Urinary bladder (tissue), 4 donors: ENCODE measurements at places on chromosomes 5 and 9.
A peak's percentile ranks its signal among the peaks of the same experiment; 100 is the strongest.

GRCh38 chr5:1537603-1538154 is 13.9 kb upstream of the LPCAT1 start:
- no peak for DNase-seq

DNA sequence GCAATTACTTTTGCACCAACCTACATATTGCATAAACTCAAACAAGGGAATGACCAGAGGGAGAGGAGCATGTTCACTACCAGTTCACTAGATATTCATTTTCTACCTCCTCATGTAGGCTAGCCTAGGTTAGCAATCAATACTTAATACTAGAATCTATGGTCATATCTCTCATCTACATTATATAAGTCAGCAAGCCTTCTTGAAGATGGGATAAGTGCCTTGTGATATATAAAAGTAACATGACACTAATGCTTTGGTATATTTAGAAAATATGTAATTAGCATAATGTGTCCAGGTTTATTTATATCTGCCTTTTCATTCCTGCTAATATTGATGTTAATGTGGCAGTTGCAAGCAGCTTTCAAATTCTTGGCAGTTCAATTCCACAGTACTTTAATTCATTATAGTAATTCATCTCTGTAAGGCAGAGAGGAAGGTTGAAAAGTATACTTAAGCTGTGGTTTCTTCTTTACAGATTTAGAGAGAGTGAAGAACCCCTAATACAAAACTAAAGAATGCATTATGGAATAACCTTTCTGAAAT is 1613.2 kb upstream of the ACO1 start:
- no peak for DNase-seq

- no peak for DNase-seq
Observed at GRCh38 chr5:137115152-137115551, 384.0 kb downstream of the SPOCK1 start.

DNA sequence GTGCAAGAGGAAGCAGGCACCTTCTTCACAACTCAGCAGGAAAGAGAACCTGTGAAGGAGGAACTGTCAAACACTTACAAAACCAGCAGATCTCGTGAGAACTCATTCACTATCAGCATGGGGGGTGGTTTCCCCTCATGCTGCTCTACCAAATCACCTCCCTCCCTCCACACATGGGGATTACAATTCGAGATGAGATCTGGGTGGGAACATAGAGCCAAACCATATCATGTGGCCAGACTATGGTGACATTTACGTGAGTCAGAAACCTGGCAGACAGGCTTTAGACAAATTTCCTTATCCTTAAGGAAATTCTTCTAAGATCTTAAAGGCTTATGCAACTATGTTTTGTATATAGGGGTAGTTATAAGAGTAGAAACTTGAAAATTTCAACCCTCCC is 8.7 kb upstream of the AOPEP start:
- DNase-seq: no peak

DNA sequence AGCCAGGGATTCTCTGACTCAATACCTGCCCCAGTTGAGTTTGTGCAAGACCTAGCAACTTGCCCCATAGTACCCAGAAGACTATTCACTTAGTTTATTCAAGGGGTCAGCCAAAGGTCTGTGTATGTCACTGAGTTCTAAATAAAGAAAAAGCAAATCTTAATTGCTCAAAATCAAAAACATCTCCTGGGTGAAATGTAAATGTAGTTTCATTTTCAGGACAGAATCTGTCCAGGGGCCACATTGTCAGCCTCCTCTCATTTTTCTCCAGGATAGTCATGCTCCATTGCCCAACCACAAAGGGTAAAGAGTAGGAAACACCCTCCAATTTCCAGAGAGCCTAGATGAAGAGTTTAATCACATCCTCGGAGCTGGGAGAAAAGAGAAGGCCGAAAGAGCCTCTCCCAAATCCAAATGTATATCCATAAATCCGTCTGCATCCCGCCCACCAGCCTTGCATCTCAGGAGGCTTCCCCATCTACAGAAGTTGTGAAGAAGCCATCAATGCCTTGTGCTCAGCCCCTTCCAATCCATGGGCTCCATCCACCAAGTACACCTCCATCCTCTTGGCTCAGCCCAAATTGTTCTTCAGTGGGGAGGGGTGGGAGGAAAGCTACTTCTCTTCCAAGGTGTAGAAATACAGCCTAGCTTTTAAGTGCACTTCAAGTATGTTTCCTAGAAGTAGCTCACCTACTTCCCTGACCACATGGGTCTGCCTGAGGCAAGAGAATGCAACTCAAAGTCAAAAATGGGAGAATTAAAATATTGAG is 26.9 kb downstream of the ADAM19 start:
- no peak for DNase-seq

DNA sequence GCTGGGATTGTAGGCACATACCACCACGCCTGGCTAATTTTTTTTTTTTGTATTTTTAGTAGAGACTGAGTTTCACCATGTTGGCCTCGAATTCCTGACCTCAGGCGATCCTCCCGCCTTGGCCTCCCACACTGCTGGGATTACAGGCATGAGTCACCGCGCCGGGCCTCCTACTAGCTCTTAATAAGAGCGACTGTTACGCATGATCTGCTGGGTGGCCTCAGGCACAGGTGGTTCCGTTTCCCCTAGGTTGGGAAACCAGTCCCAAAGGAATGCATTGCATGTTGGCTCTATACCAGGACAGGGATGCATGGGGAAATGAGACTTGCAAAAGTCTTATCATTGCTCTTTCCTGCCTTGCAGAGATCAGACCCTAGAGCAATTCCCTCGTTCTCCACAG is 184.7 kb upstream of the PPP1R26 start:
- DNase-seq: no peak

GRCh38 chr9:16029796-16030363 is 477.0 kb downstream of the CCDC171 start:
- no peak for DNase-seq

- DNase-seq: no peak
Observed at GRCh38 chr9:91643481-91644077, 219.9 kb upstream of the NFIL3 start.

DNA sequence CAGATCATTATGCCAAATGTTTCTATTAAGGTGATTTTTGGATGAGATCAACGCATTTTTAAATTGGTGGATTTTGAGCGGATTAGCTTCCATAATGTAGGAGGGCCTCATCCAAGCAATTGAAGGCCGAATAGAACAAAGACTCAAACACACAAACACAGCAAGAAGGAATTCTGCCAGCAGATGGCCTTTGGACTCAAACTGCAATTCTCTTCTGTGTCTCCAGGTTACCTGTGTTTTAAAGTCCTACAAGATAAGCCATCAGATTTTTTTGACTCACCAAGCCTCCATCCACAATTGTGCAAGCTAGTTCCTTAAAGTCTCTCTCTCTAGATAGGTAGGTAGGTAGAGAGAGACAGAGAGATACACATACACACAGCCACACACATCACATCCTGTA is 25.5 kb downstream of the CDH6 start:
- no peak for DNase-seq

DNA sequence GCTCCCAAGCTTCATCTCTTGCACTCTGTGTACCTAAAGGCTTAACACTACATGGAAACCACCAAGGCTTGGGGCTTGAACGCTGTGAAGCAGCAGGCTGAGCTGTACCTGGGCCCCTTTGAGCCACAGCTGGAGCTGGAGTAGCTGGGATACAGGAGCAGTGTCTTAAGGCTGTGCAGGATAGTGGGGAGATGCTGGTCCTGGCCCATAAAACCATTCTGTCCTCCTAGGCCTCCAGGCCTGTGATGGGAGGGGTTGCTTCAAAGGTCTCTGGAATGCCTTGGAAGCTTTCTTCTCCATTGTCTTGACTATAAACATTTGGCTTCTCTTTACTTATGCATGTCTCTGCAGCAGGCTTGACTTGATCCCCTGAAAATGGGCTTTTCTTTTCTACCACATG is 42.3 kb upstream of the DAPK1 start:
- no peak for DNase-seq

GRCh38 chr5:13943676-13944075 is 812 bp downstream of the DNAH5 start:
- no peak for DNase-seq

DNA sequence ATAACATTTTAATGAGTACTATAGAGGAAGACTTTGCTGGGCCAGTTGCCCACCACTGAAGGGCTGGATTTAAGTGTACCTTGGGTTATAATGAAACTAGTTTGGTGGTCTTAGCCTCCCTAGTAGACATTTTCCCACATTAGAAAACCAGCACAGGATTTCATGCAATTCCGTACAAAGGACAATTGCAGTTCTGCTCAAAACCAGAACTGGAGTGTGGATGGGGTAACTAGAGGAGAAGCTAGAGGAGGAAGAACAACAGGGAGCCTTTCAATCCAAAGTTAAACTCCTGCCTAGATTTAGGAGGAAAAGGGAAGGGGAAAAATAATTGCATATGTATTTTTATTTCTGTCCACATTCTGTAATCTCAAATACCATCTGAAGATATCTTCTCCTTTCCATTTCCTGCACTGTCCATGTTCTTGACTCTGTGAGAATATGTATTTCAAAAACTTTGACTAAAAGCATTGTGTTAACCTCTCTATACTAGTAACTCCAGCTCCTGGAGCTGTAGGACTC is 97.5 kb upstream of the SSBP2 start:
- DNase-seq: no peak

- no peak for DNase-seq
Observed at GRCh38 chr9:124780060-124780756, 3.3 kb downstream of the OLFML2A start.

GRCh38 chr9:33719581-33720374 is 75.6 kb upstream of the PRSS3 start:
- no peak for DNase-seq

DNA sequence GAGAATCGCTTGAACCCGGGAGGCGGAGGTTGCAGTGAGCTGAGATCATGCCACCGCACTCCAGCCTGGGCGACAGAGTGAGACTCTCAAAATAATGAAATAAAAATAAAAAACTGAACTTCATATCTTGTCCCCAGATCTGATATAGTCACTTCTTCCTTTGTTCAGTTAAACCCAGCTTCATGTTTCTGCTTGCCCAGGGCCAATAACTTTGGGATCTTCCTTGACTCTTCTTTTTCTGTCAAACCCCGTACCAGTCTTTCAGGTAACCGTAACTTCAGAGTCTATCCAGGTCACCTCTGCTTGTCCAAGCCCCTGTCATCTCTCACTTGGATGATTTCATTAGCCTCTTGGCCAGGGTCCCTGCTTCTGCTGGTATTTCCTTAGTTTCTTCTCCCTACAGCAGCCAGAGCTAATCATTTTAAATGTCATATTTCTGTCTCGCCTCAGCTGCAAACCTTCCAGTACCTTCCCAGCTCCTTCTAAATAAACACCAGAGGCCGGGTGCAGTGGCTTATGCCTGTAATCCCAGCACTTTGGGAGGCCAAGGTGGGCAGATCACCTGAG is 19.7 kb upstream of the ABL1 start:
- no peak for DNase-seq

- DNase-seq: no peak
Observed at GRCh38 chr5:64315778-64316177, 150.1 kb downstream of the RNF180 start.

DNA sequence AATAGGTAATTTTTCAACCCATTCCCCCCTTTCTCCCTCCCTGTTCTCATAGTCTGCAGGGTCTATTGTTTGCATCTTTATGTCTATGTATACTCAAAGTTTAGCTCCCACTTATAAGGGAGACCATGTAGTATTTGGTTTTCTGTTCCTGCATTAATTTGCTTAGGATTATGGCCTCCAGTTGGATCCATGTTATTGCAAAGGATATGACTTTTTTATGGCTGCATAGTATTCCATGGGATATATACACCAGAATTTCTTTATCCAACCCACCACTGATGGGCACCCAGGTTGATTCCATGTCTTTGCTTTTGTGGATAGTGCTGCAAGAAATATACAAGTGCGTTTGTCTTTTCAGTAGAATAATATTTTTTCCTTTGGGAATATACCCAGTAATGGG is 761.6 kb upstream of the GRAMD2B start:
- DNase-seq: no peak

- peak; percentile 47 for DNase-seq
Observed at GRCh38 chr5:86807046-86808031, 189.6 kb downstream of the COX7C start.

DNA sequence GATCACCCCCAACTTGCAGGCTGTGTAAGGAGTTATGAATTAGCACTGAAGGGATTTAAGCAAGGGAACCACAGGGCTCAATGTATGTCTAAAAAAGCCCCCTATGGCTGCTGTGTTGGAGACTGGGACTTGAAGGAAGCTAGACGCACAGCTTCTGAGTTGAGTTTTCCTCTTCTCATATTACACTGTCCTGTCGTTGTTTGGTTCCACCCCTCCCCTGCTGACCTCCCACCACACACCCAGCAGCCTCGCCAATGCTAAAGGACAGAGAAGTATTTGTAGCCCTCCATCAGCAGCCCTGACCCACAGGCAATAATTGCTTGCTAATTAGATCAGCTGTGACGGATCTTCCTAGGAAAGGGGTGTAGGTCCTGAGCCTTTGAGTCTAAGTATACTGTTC is 15.1 kb upstream of the CARTPT start:
- DNase-seq: no peak

DNA sequence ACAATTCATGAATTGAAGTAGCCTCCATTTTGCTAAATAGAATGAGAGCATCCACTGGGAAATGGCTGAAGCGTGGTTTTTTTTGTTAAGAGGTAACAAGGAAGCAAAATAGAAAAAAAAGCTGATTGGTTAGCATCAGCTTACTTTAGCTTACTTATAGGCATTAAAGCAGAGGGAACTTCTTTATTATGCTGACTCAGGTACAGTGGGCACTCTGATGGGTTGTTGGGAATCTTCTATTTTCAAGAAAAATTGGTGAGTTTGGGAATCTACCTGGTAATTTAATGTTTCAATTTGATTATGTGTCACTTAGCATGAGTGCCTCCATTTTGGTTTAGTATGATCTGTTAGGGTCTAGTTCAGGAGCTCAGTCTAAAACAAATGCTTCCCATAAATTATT is 289.6 kb downstream of the ANXA1 start:
- DNase-seq: no peak

GRCh38 chr5:10474521-10475075 is 32.9 kb downstream of the ROPN1L start:
- no peak for DNase-seq

DNA sequence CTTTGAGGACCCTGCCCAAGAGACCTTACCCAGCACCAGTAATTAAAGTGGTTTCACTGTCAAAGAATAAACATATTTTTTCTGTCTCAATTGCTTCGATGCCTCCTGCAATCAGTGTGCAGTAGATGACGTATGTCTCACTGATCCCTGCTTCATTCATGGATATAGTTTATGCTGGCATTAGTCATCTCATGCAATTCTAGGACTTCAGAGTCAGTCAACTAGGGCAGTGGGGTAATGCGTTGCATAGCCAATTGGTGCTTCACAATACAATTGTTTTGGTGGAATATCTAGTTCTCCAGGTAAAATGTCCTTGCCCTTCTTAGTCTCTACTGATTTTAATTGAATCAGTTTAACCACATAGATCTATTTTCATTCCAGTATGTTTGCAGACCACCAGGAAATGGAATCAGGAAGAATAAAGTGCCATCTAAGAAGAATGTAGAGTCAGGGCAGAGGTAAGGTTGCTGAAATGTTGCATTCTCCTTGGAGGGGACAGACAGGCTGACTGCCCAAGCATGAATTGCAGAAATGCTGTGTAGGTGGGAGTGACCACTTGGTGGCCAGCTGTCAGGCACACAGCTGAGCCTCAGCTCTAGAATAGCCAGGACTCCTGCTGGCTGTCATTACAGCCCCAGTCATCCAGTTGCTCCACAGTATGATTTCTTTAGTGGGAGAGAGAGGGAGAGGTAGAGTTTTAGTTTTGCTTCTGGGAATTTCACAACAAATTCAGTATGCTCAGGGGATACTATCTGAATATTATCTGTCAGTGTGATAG is 73.5 kb upstream of the MEGF10 start:
- no peak for DNase-seq

- no peak for DNase-seq
Observed at GRCh38 chr9:32180597-32180996, 203.8 kb upstream of the ACO1 start.
